ENCODE measurements at places on chromosomes 5 and 9.

- no peak for DNase-seq
These were observed 45.5 kb upstream of the ANKRD33B start for GRCh38 chr5:10518347-10518746.

- peak; percentile 7 for DNase-seq
These were observed 12.9 kb downstream of the ITGA1 start for GRCh38 chr5:52800394-52801213.

GRCh38 chr9:114238891-114239875, 83.7 kb upstream of the ORM1 start:
- DNase-seq: no peak

- no peak for DNase-seq
These were observed 3.8 kb downstream of the SPRY4 start for GRCh38 chr5:142320851-142321560.

GRCh38 chr5:91419571-91420537, 36.7 kb upstream of the ARRDC3 start:
- DNase-seq: peak; percentile 55

- no peak for DNase-seq
These were observed 6.3 kb downstream of the IGIP start for GRCh38 chr5:140131967-140132409.

DNA sequence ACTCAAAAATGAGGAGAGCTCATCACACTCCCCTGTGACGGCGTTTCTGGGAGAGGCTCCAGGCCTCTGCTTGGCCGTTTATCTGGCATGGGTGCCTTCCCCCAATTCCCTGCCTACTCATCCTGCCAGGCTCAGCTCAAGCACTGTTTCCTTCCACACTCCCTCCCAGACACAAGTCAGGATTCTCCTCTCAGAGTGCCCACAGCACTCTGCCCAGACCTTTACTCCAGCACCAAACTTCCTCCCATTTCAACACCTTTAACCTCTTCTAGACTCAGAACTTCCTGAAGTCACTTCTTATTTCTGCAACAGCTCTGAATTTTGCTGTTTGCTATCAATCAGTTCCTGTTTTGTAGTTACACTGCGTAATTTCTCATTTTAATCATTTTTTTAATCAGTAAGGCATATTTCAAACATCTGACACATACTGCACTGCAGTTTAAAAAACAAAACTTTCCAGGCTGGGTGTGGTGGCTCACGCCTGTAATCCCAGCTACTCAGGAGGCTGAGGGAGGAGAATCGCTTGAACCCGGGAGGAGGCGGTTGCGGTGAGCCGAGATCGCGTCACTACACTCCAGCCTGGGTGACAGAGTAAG, 16.0 kb downstream of the TRMO start:
- no peak for DNase-seq

DNA sequence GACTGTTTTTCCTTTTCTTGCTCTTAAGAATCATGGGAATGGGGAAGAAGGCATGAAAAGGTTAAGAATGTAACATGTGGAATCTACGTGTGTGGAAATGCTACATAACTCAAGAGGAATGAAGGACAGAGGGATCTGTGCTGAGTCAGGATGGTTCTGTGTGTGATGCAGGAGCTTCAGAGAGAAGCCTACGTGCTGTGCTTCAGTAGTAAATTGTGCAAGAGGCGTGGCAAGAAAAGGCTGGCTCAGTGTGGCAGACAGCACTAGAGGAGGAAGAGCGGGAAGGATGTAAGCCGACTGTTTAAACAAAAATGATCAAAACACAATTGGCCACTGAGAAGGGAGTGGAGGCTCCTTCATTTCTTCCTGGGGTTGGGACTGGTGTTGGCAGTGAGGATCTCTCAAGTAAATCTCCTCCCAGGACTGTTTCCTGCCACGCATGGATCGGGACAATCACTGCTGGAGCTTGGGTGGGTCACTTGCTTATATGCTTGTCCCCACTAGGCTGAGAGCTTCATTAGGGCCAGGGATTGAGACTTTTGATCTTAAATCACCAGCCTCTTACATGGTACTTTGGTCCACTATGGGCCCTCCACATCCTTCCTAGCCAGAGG, 59.4 kb upstream of the BASP1 start:
- no peak for DNase-seq

- DNase-seq: no peak
These were observed 63.3 kb downstream of the PRRC1 start for GRCh38 chr5:127580731-127581130.

DNA sequence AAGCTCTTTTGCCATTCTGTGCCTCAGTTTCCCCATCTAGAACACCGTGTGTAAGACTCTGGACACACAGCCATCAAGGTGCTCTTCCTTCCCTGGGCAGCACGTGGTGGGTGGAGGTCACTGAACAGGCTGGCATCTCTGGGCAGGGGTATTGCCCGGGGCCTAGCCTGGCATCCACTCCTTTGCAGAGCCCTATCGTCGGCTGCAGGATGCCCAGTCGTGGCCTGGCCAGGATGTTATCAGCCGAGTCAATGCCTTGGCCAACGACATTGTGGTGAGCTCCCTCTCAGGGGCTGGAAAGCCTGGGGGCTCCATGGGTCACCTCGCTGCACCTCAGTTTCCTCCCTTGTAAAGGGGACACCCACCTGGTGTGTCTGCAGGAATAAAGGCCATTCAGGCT, 4.0 kb downstream of the ADGRD2 start:
- no peak for DNase-seq

- no peak for DNase-seq
These were observed 1.8 kb downstream of the HACD4 start for GRCh38 chr9:21029661-21030060.

DNA sequence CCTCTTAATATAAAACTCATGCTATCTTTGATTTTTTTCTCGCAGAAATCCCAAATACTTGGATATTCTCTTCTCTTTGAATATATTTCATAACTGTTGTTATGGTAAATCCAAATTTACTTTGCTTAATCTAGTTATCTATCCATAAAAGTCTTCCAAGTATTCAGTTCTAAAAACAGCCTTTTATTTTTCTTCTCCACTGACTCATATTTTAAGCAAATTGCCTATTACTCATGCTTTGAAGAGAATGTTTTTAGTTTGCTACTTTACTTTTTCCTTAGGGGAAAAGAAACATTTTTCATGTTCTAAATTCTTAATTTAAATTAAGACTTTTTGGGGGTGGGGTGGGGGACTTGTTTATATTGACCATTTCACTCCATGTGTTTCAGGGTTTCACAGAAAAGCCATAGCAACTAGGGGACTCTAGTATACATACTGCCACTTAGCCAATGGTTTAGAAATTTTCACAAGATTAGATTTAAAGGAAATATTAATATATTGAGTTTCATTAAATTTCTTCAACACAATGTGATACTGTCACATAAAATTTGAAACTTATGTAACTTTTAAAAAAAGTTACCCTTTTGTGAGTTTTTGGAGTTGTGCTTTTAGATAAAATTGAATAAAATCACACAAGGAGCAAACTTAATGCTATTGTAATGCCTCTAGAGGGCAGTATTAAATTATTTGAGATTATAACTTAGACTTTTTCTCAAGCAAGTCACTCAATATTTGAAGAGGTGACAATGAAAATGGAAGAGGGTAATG, 545.8 kb upstream of the ARRDC3 start:
- no peak for DNase-seq

DNA sequence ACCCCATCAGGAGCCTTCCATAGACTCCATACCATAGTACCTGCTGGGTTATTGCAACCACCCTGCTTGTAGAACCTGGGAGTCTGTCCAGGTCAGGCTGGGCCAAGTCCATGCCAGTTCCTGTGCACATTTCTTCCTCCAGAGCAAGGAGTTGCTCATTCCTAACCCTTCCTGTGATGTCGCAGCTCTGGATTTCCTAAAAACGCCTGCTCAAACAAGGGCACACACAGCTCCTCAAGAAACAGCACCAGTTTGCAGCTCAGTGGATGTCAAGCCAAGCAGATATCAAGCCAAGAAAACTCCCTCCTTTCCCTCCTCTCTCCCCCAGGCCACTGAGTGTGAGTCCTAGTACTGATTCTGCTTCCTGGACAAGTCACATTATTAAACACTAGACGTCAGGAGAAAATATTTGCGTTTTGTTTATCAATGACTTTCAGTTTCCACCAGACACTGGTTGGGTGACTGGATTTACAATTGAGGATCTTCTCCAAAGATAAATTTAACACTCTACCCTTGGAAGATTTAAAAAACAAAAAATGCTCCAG, 59.6 kb downstream of the SLC1A1 start:
- DNase-seq: no peak
